ENCODE measurements at places on chromosomes 4 and X.

- DNase-seq: no peak
These were observed at the start of gene NLGN4X for GRCh38 chrX:6228720-6229119. TSS of gene NLGN4X (minus strand) at chrX:6228867. CDS start at chrX:6151466, 77,401 bp downstream.

DNA sequence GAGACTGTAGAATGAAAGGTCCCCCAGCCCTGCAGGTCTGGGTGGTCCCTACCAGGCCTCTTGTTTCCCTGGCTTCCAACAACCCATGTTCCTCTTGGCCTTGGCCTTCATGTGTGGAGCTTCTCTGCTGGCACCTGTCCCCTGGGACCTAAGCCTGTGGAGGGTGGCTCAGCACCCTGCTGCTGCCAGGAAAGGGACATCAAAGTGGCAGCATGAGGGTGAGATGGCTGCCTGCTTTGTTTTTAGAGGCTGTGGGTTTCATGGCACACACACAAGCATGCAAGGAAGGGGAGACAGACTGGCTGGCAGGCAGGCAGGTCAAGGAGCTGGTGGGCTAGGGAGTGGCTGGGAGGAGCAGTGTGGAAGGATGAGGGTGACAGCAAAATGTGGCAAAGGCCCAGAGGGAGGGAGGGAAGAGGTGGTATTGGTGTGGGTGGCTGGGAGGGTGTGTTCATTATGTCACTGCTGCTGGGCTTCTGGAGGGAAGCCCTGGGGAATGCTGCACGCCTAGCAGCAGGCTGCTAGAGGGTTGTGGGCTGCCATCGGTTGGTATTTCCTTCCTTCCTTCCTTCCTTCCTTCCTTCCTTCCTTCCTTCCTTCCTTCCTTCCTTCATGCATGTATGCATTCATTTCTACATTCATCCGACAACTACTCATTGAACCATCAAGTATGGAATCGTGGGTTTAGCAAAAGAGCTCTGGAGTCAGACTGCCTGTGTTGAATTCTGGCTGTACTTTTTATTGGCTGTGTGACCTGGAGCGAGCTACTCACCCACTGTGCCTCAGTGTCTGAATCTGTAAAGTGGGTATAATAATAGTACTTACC is 128.7 kb upstream of the PJA1 start:
- no peak for DNase-seq

GRCh38 chr4:23654791-23655190 is 235.1 kb downstream of the PPARGC1A start:
- no peak for DNase-seq

- DNase-seq: no peak
These were observed 76.3 kb downstream of the FAM184B start for GRCh38 chr4:17705107-17705506.

DNA sequence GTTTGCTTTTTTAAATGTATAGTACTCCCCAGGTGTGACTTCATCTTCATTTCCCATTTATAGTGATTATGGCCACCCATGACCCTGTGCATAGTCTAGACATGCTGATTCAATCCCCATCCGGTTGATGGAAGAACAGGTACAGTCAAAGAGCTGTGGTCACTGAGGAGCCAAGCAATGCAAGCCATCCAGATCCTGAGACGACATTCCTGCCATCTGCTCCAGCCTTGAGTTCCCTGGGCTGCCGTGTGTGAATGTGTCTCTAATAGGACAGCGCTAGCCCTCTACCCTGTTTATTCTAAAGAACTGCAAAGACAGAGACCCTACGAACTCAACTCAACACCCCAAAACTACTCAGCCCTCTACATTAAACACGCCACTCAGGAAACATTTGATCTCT is 1.7 kb downstream of the KCNIP4 start:
- DNase-seq: no peak

- DNase-seq: no peak
These were observed 773 bp downstream of the TLR3 start for GRCh38 chr4:186069729-186070128.

Data from T-helper 17 cell (primary cell).